Stomach (tissue), 19 donors: ENCODE measurements at places on chromosomes 6 and 20. TPM values are rescaled to one million over a fixed set of nuclear protein-coding genes. Genes with fewer than 3 reads are reported as not detected.

Gene CRISP2
- not detected for total RNA-seq

- H3K4me3 ChIP-seq: no peak overlapping the region
- DNase-seq: no peak
- H3K4me1 ChIP-seq: no peaks in the 10 kb centered on the region
- no peak overlapping the region for H3K27ac ChIP-seq
Measured at GRCh38 chr20:29086938-29087337, 2170.5 kb upstream of the DEFB115 start.

DNA sequence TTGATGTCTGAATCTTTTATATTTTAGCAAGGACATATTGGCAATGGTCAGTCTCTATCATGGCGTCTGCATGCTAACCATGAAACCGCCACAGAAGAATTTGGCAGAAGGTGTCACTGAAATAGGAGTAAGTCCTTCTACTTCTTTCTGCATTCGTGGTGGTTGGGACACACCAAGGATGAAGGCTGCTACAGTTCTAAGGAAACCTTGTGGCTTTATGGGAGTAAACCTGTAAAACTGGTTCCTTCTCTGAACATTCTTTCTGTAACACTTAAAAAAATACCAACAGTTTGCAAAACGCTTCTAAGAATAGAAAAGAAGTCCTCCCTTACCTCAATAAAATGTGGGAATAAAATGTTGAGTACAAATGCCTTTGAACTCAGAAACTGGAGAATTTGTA lies 195.3 kb downstream of the SLC24A3 start:
- H3K27me3 ChIP-seq: no peaks in the 10 kb centered on the region
- H3K4me1 ChIP-seq: no peaks in the 10 kb centered on the region
- H3K4me3 ChIP-seq: no peak overlapping the region

GRCh38 chr20:18255526-18255925 lies 32.8 kb upstream of the ZNF133 start:
- no peak overlapping the region for H3K4me3 ChIP-seq
- no peak for DNase-seq
- H3K27ac ChIP-seq: no peak overlapping the region
- no peaks in the 10 kb centered on the region for H3K36me3 ChIP-seq
